Iris pigment epithelial cell (primary cell): ENCODE measurements at places on chromosomes 2 and 18.

DNA sequence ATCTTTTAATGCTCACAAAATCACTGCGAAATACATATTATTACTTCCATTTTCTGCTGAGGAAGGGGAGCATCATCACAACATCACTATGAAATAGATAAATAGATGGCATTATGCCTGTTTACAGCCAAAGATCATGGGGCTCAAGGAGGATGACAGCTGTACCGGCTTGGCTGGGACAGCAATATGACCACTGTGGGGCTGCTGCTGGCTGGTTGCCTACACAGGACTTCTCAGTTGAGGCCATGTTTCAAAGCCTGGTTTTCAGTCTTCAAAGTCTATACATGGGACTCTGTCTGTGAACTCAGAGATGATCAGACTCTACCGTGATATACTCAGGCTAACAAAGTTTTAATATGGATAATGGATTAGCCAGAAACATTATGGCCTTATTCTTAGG is 58.7 kb downstream of the SPATS2L start:
- DNase-seq, result no peak

DNA sequence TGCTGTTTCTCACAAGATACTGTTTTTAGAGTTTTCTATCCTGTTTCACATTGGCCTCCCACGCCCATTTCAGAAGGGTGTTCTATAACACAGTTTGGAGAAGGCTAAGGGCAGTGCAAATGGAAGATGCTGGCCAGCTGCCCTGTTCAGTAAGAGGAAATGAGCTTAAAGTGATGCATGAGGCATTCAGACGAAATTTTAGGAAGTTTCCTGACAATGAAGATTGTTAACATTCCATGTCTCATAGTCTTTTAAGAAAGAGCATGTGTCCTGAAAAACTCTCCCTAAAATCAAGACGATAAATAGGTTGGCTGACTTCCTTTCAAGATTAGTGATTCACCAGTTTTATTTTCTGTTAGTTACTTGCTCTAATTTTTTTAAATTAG is 484.2 kb upstream of the NRP2 start:
- DNase-seq, result peak; percentile 73

DNA sequence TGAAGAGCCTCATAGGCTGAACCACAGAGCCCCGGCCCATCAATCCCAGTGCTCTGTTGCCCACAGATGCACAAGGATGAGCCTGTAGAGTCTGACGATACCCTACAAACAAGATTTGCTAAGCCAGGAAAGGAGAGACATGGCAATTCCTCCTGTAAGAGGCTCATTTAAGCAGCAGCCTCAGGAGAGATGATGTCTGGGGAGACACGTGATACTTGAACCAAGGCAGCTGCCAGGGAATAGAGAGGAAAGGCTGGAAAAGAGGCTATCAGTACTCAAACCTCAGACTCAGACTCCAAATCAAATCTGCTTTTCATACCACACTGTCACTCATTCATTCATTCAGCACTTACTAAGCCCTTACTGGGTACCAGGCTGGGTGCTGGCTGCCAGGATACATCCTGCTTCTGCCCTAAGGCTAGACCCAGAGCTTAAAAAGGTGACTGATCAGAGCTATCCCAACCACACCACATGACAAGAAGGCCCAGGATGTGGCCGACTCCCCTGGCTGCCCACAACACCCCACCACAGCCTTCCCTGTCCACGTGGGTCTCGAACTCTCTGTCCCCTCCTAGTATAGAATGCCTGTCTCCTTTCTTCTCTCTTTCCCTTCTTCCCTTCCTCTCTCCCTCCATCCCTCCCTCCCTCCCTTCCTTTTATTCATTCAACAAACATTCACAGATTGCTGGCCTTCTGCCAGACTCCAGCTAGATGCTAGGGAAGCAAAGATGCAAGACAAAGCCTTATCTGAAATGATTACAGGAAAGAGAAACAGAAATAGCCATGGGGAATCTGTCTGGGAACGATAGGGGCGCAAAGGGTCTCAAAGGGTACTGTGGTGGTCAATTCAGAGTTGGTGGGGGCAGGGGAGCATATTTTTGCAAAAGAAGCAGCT is 23.4 kb upstream of the KCNK3 start:
- DNase-seq, result no peak

DNA sequence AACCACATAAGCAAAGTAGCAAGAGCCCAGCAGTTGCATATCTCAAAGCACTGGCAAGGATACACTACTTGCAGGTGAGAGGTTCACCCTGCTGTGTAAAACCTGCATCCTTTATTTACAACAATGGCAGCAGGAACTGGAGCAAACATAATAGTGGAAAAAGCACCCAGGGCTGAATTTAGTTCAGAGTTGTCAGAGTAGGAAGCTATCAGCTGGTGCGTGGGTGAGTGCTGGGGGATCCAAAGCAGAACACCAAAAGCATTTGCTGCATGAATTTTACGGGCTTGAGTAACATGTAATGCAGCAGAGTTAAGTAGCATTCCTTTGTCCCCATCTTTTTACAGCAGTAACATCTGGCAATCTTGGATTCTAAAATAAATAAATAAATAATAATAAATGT is 73.5 kb upstream of the SRD5A2 start:
- no peak for DNase-seq

DNA sequence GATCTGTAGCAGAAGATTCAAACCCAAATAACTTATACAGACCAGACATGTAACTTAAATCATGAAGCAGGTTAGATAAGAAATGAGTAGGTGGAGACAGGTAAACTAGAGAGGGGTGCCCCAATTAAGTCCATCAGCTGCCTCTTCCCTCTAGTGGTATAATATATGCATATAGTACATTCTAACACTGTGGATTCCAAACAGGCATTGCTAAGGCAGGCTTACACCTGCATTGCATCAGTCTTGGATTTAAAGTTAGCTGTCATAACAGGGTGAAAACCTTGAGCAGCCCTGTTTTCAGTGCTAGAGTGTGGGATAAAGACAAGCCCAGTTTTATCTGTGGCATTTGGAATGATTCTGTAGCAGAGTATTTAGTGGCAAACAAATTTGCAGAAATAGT is 63.4 kb downstream of the NYAP2 start:
- no peak for DNase-seq

- no peak for DNase-seq
Observed at GRCh38 chr2:3189076-3189591, 188.5 kb downstream of the EIPR1 start.

DNA sequence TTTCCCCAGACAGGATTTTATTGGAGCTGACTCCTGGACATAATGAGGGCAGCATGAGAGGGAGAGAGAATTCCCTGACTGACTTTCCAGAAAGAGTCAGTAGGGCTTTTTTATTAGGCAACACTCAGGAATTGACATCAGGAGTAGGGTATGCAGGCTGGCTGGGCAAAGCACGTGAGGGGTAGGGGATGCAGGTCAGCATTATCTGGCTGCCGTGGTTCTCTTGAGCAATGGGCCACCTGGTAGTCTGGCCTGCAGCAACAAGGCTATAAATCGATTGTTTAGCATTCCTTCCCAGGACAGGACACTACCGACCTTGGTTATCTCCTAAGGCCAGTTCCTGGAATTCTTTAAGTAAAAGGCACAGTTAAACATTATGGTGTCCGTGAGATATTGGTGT is 160.8 kb upstream of the AGAP1 start:
- DNase-seq, result no peak
